ENCODE measurements at places on chromosomes 12 and 14.

GRCh38 chr12:7716381-7716780 lies 5.1 kb downstream of the DPPA3 start:
- DNase-seq, result no peak

GRCh38 chr14:22602862-22603261 lies 4.8 kb downstream of the ABHD4 start:
- no peak for DNase-seq

- DNase-seq, result no peak
Measured at GRCh38 chr12:110165540-110166159, 41.5 kb downstream of the IFT81 start.

GRCh38 chr14:48792376-48793024 lies 793.7 kb downstream of the RPS29 start:
- DNase-seq, result no peak

GRCh38 chr14:88940671-88941070 lies 116.2 kb downstream of the TTC8 start:
- DNase-seq, result no peak

GRCh38 chr12:11891754-11892386 lies 178.9 kb upstream of the BCL2L14 start:
- DNase-seq, result no peak

GRCh38 chr12:112798048-112798760 lies 6.7 kb downstream of the RPH3A start:
- no peak for DNase-seq

DNA sequence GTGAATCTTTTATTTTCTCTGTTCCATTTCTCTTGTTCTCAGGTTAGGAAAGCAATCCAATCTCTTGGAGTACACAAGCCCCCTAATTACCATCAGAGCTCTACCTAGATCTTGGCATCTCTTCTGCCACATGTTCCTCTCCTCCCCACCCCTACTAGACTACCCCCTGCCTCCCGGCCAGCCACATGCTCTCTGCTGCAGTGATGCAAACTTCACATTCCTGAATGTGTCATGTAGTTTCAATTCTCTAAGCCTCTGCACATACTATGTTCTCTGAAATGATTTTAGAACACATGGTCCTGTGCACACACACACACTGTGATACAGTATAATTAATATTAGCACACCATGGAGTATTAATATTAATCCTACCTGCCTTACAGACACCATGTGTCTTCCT lies 104.6 kb downstream of the EFCAB11 start:
- no peak for DNase-seq

GRCh38 chr14:85881935-85882334 lies 352.0 kb downstream of the FLRT2 start:
- no peak for DNase-seq

- no peak for DNase-seq
Measured at GRCh38 chr12:52316290-52316689, 4.9 kb downstream of the KRT83 start.

GRCh38 chr12:132083614-132083940 lies 60.5 kb downstream of the DDX51 start:
- no peak for DNase-seq

DNA sequence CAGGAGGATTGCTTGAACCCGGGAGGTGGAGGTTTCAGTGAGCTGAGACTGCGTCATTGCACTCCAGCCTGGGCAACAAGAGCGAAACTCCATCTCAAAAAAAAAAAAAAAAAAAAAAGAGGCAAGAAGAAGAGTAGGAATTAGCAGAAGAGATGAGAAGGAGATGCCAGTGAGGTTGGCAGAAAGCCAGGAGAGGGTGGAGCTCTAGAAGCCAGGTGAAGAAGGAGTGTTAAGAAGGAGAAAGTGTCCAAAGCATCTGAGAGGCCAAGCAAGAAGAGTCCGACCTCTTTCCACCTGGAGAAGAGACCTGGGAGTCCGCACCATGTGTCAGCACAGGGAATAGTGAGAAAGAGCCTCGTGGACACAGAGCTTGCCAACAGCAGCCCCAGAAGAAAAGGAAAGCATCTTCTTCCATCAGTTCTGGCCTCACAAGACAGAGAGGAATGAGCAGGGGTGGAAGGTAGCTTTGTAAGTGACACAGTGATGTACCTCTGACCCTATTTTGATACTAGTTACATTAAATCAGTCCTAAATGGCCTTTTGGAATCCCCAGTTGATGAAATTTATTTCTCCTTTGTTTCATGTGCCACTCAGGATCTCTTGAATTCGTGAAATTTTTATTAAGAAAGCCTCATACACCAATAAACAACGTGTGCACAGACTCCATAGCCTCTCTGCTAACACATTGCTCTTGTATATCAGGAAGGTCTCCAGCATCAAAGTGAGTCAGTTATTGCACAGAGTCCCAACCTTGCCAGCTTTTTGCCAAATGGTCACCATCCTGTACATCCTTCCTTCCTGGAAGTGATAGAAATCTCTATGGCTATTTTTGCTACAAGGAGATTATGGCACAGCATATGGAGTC lies 70.6 kb downstream of the SAMD4A start:
- DNase-seq, result no peak

- DNase-seq, result no peak
Measured at GRCh38 chr12:102507301-102507700, 26.9 kb upstream of the IGF1 start.

- no peak for DNase-seq
Measured at GRCh38 chr14:105877645-105878044, 351.3 kb downstream of the TMEM121 start.

GRCh38 chr14:22412926-22413411 lies 176.1 kb downstream of the DAD1 start:
- no peak for DNase-seq

GRCh38 chr12:8584004-8584403 lies 28.7 kb downstream of the AICDA start:
- DNase-seq, result no peak
